ENCODE measurements at places on chromosomes 11 and 22.

- DNase-seq, result peak; percentile 93
These were observed 1.0 kb upstream of the POLD4 start for GRCh38 chr11:67354075-67355022.

DNA sequence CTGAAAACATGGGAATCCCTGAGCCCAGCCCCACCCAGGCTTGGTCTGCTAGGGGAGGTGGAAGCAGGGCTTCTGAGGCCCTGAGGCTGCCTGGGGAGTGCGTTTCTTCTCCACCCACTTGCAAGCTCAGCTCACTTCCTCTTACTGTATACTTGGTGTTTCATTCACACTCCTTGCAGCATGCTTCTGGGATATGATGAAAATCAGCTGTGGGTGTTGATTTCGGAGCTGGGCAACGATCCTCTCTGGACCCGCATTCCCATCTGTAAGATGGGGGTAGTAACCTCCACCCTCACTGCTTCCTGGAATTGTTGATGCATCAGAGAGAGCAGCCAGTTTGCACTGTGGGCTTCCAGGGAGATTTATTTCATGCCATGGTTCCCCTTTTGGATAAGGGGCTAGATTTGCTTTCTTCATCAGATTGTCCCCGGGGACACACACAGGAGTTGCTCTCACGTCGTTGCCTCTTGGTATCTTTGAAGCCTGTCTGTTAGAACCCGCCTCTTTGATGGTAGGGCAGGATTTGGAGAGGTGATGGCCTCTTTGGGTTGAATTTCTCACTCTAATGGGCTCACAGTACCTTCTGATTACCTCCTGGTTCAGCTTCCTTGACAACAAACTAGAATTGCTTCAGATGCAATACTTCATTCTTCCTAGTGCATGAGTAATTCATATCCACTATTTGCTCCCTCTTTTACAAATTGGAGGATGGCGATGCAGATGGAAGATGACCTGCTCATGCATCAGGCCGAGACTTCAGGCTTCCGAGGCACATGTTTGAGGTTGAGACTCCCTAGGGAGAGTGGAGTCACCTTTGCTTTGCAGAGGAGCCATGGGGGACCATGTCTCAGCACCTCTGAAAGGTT lies 40.4 kb downstream of the BCR start:
- DNase-seq, result peak; percentile 36

GRCh38 chr11:128492461-128492860 lies 94.9 kb downstream of the ETS1 start:
- no peak for DNase-seq

GRCh38 chr11:80031014-80031600 lies 590.3 kb upstream of the TENM4 start:
- peak; percentile 68 for DNase-seq

DNA sequence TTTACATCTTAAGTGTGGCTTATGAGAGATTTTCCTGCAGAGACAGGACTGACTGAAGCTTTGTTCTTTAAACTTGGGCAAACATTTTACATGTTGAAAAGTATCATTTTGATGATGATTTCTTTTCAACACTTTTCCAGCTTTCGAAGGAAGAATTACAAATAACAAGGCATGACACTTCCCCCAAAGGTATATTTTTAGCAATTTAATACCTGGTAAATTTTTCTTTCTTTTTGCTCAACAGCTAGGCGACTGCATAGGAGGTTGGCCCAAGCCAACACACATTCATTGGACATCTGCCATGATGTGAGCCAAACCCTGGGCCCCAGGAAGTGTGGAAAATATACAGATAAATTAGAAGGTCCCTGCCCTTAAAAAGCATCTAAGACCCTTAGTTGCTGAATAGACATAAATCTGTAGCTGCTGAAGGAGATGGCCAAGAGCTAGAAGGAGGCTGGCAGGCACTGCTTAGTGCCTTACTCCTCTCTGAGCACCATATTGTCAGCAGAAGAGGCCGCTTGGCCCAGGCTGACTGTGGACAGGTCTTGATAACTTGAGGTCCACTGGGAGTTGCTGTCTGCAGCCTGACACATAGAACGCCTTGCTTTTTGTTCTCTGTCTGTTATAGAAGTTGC lies 53.3 kb upstream of the CD44 start:
- no peak for DNase-seq
